ENCODE measurements at places on chromosomes 5 and 9.

GRCh38 chr5:168317096-168317520 lies 25.7 kb downstream of the WWC1 start:
- no peak for DNase-seq

DNA sequence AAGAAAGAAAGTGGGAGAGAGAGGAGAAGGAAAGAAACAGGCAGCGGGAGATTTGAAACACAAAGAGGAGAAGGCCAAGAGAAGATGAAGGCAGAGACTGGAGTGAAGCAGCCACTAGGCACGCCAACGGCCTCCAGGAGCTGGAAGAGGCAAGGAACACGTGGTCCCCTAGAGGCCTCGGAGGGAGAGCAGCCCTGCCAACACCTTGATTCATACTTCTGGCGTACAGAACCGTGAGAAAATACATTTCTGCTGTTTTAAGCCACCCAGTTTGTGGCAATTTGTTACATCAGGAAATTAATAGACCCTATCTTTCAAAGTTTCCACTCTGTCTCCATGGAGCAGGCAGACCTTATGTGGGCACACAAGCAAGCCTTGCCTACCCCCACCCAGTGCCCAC lies 133.4 kb downstream of the ACTL7B start:
- DNase-seq = no peak

DNA sequence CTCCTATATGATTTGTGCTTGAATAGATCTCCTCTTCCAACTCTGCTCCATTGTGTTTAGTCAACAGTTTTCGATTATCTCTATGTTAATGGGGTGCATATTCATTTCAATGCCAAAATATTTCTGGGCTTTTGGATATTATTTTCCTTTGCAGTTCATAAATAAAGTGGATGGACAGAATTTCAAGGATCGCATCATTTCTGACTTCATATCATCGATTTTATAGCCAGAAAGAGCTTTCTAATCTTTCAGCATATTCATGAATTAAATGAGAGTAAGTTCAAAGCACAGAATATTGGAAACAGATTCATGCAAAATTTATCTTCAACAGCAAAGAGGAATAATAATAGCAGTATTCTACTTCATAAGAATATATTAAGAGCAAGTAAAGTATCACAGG lies 60.0 kb upstream of the MINAR2 start:
- no peak for DNase-seq

DNA sequence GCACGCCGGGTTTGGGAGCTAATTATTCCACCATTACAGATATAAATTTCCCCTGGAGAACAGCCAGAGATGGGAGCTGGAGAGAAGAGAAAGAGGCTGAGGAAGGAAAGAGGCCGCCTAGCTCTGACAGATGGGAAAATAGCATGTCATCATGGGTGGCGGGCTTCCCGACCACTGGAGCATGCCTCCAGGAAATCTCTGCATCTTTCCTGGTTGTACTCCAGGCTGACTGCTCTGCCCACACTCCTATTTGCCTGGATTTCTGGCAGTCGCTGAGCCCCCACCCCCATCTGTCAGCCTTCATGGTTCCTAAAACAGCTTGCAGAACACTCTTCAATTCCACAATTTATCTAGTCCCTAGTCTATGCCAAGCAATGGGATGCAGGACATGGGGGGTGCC lies 14.3 kb upstream of the GABRP start:
- no peak for DNase-seq

GRCh38 chr5:170306381-170306831 lies 8.8 kb upstream of the LCP2 start:
- DNase-seq = no peak

DNA sequence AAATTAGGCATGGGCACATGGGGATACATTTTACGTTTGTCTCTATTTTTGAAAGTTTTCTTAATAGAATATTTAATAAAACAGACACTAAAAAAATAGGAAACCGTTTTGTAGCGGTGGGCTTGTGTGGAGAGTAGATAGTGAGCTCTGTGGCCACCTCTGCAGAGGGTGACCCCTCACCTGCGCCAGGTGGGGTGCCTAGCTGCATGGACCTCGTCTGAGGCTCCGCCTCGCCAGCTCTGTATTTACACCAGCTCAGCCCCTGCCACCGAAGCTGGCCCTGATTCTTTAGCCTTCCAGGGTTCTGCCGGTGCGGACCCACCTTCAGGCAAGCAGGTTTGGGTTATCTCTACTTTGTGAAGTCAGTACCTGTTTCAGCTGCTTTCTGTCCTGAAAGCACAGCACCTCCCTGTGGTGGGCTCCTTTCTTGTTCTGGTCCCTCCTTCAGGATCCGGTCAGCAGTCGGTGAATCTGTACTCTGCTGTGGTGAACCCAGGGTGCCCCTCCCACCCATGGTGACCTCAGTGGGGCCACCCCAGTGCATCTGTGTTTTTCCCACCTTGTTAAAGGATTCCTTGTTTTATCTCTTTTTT lies 105.2 kb upstream of the CACNA1B start:
- DNase-seq = no peak

- no peak for DNase-seq
Measured at GRCh38 chr9:121871431-121872025, 220.1 kb downstream of the DAB2IP start.

GRCh38 chr5:60585618-60586017 lies 114.3 kb downstream of the DEPDC1B start:
- no peak for DNase-seq

- no peak for DNase-seq
Measured at GRCh38 chr9:28801144-28801799, 1228.0 kb upstream of the C9orf72 start.

- DNase-seq = no peak
Measured at GRCh38 chr5:126066836-126067235, 356.4 kb upstream of the GRAMD2B start.

DNA sequence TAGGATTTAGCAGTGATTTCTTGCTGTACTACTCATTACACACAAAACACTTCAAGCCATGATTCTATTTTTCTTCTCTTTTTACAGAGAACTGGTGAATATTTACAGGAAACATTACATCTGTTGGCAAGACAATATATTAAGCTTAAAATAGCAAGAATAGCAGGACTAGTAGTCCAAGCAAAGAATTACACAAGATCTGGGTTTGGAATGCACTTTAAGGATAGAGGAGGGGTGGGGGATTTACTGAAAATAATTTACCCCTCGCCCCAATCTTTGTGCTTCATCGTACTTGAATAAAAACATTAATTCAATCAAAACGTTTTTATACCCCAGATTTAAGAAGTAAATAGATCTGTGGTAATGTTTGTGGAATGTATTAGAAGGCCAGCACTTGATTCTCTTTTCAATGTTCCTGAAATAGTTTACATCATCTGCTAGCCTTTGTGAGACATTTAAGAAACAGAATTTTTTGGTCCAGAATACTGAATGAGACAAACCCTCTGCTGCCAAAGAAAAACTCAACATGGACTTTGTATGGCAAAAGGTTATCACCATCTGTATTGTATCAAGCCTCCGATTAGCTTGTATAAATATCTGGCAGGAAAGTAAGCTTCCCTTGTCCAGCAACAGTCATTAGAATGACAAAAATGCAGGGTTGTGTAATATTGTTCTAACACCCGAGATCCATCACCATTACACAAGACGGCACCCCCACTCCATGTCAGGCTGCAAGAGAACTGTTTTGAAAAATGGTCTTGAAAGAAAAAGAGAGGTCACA lies 23.8 kb downstream of the SVEP1 start:
- DNase-seq = no peak

GRCh38 chr5:134127376-134127861 lies 12.9 kb downstream of the TCF7 start:
- peak; percentile 44 for DNase-seq

DNA sequence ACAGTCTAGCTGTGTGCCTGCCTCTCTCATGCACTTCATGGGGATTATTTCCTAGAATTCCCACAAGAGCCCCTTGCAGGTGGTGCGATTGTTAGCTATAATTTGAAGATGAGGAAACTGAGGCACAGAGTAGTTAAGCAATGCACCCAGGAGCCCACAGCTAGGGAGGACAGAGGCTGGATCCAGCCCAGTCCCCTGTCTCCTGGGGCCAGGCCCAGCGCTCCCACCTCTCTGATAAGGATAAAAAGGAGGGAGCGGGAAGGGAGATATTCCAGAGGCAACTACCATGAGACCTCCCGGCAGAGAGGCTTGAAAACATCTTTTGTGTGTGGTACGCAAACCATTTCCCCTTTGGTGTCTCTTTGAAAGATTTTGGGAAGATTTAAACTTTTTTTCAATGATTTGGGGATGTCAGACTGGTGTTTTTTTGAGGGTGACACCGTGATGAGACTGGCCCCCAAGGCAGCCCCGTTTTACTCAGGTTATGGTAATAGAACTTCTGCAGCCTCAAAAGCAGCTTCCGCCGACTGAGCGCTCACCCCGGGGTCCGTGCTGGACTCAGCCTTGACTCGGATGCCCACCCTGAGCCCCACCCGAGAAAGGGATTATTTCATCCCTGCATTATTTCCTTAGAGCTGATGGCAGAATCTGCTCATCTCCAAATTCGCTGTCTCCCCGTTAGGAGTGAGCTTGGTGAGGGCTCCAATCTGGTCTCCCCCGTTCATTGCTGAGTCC lies 144.7 kb upstream of the IER5L start:
- DNase-seq = no peak

DNA sequence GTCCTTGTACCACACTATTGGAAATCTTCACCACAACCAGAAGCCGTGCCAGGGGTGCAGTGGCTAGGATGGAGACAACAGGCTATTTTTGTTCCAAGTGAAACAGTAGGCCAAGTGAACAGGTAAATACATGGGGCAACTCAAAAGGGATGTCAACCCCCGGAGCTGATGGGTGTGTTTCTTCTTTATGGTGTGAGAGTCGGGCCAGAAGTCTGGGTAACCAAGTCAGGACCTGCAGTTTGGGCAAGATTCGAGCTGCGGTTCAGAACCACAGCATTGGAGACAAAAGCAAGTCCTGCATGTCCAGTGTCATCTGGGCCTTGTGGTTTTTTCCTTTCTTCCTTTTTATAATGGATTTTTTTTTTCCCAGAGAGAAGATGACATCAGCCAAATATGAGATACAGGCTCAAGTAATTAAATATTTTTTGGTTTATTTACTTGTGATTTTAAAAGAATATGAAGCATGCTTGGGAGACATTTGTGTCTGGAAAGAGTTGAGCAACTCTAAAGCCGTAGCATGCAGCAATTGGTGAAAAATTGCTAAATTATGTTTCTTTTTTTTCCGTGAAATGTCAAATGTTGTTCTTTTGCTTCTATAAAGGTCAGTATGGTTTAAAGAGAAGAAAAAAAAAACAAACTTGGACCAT lies 261.6 kb downstream of the ARRDC3 start:
- no peak for DNase-seq

DNA sequence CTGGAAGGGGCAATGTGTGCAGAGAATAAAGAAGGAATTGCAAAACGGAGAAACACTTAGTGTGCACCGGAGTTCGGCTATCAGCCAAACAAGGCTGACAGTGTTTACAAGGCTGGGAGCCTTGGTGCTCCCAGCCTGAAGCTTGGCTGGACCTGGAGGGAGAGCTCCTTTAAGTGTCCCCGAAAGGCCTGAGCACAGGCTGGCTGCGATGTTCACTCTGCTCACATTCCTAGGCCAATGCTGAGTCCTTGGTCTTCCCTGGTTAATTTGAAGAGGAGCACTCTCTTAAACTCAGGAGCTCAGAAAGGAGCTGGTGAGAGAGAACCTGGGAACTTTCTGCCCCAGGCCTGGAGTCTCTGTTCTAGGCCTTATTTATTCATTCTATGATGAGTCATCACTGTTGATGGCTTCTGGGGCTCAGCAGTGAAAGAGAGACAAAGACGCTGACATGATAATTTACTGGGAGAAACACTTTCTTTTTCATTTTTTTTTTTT lies 88.6 kb upstream of the MYO10 start:
- DNase-seq = no peak

DNA sequence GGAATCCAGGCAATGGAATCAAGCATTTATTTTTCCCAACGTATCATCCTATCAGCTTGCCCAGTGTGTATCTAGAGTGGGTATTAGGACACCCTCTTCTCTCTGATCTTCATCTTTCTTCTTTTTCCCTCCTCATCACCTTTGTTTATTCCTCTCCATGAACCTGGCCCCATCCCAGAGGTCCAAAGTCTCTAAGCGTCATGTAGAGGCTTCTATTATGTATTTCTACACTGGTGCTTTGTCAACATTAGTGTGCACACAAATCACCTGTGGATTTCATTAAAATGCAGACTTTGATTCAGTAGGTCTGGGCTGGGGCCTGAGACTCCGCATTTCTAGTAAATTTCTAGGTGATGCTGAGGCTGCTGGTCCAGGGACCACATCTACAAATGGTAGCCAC lies 19.8 kb upstream of the PIP5K1B start:
- DNase-seq = no peak

DNA sequence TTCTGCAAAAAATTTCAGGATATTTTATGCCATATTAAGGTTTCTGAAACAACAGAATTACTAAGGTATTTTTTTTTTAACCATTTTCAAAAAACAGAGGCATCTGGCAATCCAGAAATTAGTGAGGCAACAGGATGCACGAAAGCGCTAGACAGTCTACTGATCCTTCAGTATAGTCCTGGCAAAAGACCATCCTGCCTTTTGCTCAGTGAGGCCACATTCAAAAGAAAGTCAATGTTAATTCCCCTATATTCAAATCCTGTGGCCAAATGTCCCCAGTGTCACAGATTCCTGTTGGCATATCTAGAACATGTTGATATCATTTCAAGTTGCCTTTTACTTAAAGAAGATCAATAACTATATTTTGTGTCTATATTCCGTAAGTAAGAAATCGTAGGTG lies 13.1 kb upstream of the NFIB start:
- DNase-seq = no peak

- DNase-seq = no peak
Measured at GRCh38 chr9:91241909-91242308, 119.8 kb downstream of the AUH start.

GRCh38 chr5:59137846-59138245 lies 555.0 kb downstream of the RAB3C start:
- DNase-seq = no peak

All from T-helper 1 cell (primary cell).